Ureter (tissue), 1 donor: ENCODE measurements at places on chromosomes 12 and 14.
A peak's percentile ranks its signal among the peaks of the same experiment; 100 is the strongest.

- DNase-seq = no peak
Measured at GRCh38 chr14:44720707-44721106, 213.6 kb upstream of the FSCB start.

DNA sequence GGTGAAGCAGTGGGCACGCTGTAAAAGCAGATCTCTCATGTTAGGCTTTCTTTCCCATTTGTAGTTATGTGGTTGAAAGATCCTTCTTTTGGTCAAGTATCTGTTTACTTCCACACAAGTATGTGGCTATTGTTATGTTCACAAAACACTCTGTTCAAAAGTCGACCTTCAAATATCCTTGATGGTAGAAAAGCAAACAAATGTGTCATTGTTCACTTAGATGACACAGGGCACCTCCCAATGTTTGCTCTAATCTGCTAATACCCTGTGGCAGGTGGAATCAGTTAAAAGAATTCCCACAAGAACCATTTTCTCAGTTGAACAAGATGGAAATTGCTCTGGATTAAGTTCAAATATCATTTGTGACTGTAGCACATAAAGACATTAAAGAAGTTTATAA is 43.6 kb upstream of the NAA30 start:
- no peak for DNase-seq

GRCh38 chr12:66755727-66756395 is 77.0 kb upstream of the GRIP1 start:
- DNase-seq = no peak

- no peak for DNase-seq
Measured at GRCh38 chr12:17020765-17021164, 414.8 kb upstream of the LMO3 start.

- no peak for DNase-seq
Measured at GRCh38 chr12:21323736-21324135, 11.0 kb downstream of the SLCO1A2 start.

GRCh38 chr12:54716261-54716660 is 68.1 kb upstream of the DCD start:
- DNase-seq = no peak

DNA sequence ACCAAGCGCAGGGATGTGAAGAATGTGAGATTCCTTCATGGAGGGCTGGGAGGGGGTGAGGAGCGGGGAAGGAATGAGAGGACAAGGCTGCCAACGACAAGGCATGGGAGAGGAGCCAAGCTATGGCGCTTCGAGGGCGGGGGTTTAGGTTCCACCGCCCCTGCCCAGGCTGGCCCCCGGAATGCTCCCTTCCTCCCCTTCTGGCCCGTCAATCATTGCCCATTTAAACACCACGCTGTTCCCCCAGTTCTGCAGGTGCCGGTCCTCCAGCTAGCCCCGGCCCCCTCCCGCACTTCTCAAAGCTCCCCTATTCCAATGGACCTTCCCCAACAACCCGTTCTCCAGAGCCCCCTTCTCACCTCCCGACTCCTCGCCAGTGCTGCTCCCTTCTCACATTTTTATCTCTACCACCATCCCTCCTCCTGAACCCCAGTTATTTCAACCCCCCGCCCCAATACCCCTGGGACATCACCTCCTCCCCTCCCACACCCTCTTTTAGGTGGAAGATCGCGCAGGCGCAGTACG is 428 bp downstream of the RNF41 start:
- peak; percentile 81 for DNase-seq

- no peak for DNase-seq
Measured at GRCh38 chr14:80577599-80577998, 363.9 kb downstream of the CEP128 start.

DNA sequence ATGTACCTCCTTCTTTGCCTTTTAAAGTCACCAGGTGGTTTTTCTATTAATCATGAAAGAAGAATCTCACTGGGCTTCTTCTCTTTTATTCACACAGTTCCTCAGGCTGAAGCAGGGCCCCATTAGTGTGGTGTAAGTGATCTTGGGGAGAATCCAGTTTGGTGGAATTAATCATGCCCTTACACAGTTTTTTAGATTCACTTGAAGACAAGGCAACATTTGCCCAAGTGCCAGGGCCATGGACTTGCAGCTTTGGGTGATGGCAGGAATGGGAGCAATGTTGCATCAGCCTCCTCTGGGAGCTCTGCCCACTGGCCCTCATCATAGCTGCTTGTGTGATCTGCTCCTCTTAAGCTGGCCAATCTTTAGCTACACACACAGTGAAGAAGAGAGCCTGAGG is 33.8 kb downstream of the KCNK10 start:
- DNase-seq = no peak
